ENCODE measurements at places on chromosomes 2 and 18.

DNA sequence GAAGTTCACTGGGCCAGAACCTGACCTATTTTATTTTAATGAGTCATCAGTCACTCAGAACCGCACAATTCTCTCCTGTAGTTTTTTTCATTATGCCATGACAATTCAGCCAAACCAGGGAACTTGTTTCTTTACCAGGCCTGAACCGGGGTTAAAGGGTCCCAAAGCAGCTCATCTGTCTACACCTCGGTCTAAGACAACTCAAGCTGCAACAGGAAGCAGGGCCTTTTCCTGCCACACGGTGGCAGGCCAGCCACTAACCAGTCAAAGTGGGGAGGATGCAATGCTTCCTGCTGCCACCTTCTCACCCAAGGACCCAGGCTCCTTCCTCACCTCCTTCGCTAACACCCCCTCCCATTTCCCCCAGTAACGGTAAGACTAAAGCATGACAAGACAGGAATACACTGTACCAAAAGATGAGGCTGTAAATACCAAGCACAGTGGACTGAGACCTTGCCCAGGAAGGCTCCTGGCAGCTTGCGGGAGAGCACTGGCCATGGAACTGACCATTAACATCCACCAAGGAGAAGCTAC is 56.7 kb upstream of the ACKR3 start:
- peak; percentile 94 for DNase-seq

GRCh38 chr2:9980520-9980919 is 29.0 kb downstream of the GRHL1 start:
- no peak for DNase-seq

- DNase-seq = no peak
Measured at GRCh38 chr2:30768036-30768686, 39.1 kb downstream of the CAPN13 start.

- DNase-seq = peak; percentile 78
Measured at GRCh38 chr18:48952287-48953103, 1.7 kb upstream of the SMAD7 start.

Measured in RCC 7860 (cell line).